Activated gamma-delta T cell treated with Interleukin-2 at 50 U/mL for 16 hours (primary cell): ENCODE measurements at places on chromosomes 13 and 19.

DNA sequence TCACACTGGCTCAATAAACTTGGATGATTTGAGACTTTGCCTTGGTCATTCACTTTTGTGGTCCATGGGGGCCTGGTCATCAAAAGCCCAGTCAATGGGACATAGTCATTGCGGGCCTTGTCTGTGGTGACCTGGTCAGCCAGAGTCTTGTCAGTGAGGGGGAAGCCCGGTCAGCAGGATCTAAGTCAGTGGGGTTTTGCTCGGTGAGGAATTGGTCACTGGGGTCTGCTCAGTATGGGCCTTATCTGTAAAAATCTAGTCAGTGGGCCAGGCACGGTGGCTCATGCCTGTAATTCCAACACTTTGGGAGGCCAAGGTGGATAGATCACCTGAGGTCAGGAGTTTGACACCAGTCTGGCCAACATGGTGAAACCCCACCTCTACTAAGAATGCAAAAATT lies 63.7 kb upstream of the TPM4 start:
- no peak for DNase-seq

- DNase-seq, result no peak
These were observed 1173.1 kb downstream of the UQCRFS1 start for GRCh38 chr19:28039677-28040381.

DNA sequence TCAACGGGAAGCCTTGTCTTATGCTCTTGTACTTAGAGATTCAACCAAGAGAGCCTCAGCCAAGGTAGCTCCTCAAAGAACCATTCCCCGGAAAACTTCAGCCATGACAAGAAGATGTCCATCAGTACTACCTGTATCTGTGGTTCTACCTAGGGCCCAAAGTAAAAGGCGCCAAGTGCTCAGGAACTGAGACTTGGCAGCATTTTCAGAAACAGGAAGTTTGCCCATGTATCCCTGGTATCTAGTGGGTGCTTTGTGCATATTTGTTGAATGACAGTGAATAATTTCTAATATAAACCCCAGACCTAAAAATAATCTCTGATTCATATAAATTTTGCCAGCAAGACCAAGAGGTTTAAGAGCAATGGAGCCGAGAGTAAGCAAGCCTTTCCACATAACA lies 7.2 kb downstream of the FAM216B start:
- no peak for DNase-seq

GRCh38 chr19:4909156-4909896 lies at the start of gene UHRF1:
Gene UHRF1, plus strand, starts transcription at chr19:4909501. Its CDS starts 1,385 bp downstream, at chr19:4910886.
- DNase-seq, result no peak

DNA sequence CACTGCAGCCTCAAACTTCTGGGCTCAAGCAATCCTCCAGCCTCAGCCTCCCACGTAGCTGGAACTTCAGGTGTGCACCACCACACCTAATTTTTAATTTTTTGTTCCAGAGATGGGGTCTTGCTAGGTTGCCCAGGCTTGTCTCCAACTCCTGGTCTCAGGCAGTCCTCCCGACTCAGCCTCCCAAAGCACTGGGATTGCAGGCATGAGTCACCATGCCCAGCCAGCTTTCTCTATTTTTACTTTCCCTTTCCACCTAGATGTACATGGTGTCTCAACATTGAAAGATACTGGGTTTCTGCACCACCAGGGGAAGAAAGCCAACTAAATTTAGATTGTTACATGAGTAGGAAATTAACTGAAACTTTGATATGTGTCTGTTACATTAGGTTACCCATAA lies 13.8 kb upstream of the ZNF846 start:
- DNase-seq, result no peak

- DNase-seq, result no peak
These were observed 828 bp upstream of the PBX4 start for GRCh38 chr19:19619181-19619848.

DNA sequence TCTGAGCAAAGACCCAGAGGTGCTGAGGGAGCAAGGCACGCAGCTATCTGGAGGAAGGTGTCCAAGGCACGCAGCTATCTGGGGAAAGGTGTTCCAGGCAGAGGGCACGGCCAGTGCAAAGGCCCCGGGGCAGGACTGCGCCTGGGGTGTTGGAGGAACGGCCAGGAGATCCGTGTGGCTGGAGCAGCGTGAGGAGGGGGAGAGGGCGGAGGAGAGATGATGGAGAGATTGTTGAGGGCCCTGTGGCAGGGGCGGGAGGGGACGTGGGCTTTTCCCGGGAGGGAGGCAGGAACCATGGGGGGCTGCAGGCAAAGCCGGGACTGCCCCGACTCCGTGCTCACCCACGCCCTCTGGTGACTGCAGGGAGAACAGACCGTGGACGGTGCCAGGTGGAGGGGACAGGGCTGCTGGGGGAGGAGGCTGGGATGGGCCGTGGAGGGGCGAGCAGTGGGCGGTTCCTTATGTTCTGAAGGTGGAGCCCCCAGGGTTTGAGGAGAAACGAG lies 13.3 kb upstream of the MISP start:
- DNase-seq, result peak; percentile 53

DNA sequence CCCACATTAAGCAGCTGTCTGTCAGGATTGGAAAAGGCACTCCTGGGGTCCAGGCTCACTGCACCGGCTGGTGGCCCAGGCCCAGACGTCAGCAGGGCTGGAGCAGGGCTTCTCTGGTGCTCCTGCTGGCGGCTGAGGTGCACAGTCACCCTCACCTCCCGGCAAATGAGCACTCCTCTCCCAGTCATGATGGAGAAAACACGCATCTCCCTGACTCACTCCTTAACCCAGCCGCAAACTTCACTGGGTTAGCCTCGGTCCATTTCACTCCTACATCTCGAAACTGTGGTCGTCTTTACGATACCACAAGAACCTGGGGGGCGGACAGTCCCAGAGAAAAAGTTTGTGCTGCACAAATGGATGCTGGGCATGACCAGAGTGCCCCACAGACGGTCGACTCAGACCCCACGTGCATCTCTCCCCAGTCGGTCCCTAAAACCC lies 3.3 kb upstream of the RASA3 start:
- no peak for DNase-seq

DNA sequence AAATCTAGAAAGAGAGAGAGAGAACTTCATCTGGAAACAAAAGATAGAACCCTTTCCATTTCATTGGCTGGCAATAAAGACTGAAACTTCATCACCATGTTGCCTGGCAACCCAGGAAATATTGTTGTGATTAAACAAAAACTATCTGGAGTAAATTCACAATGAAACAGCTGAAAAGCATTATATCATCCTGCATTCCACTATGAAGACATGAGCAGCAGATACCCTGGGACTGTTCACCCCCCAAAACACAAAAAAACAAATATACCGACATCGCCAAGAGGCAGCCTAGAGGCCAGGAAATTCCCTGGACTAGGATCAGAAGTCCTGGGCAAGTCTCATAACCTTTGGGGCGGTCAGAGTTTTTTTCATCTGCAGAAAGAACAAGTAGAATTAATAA lies 158.3 kb downstream of the FOXO1 start:
- no peak for DNase-seq
